NCI-H2029 (cell line): ENCODE measurements at places on chromosomes 13 and 19.

DNA sequence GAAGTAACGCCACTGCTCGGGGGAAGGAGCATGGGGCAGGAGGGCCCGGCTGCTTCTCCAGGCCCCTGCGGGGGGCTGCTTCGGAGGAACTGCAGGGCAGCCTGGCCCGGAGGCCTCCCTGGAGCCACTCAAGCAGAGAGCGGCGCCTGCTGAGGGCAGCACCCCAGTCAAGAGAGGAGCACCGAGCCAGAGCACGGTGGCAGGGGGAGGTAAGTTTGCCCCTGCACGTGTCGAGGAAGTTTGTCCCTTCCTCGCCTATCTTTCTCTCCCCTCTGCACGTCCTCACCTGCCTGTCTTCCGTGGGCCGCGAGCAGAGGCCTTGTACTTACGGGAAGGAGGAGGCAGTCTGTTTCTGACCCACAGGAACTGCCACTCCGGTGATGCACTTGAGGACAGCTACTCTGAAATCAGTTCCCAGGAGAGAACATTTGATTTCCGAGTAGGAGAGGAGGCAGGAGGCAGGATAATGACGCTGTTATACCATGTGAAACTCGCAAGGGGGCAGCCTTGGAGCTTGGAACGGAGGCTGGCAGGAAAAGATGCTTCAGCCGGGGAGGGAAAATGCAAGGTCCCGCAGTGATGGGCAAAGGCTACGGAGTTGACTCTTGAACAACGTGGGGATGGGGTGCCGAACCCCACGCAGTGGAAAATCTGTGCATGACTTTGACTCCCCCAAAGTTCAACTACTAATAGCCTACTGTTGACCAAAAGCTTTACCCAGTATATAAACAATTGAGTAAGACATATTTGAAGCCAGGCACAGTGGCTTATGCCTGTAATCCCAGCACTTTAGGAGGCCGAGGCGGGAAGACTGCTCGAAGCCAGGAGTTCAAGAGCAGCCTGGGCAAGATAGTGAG is 5.0 kb downstream of the FFAR1 start:
- peak; percentile 68 for DNase-seq

DNA sequence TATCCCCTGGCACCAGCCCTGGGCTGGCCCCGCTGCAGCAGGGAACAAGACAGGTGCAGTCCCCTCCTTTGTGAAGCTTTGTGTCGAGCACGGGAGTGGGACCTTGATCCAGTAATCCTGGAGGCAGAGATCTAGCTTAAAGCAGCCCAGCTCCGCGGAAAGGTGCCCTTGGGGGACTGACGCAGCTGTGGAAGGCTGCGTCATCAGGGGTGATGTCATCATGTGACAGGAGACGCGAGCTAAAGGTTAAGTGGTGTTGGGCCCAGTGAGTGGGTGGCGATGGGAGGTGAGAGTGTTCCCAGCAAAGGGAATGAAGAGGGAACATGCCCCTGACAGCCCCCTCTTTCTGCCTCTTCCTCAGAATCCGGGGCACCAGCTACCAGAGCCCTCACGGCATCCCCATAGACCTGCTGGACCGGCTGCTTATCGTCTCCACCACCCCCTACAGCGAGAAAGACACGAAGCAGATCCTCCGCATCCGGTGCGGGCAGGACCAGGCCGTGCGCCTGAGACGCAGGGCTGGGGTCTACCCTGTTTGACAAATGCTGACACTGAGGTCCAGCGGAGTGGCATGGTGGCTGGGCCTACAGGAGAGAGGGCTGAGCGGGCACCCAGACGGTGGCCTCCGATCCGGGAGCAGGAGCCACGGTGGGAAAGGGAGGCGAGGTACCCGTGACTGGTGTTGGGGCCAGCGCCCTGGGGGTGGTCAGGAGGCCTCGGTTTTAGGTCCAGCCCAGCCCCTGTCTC is 2.6 kb downstream of the LHB start:
- DNase-seq: no peak

DNA sequence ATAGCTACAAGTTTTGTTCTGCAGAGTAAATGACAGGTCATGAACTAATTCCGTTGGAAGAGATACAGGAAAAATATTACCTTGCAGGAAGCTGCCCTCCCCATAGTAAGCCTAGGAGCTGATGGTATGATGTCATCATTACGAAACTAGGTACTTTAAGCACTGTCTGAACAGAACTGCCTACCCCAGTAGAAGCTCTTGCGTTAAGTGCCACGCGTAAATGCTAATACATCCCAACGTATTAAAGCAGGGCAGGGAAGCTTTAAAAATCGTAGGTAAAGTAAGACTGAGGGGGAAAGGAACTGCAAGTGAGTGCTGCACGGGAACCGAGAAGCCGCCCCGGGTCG is 572 bp downstream of the UGGT2 start:
- peak; percentile 2 for DNase-seq

DNA sequence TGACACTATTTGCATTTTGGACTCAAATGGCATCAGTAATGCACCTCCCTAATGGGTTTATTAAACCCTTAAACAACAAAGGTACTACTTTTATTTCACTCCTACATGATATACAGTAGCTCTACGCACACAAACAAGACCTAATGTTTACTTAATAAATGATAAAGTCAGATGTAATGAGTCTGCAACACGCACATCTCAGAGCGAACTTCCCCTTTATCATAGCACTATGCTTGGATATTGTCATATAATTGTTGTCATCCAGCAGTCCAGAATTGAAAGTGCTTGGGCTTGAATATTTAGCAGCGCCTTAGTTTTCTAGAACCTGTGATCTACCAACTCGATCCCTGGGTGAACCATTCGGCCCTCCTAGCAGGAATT is 772 bp downstream of the PARP4 start:
- peak; percentile 1 for DNase-seq

- DNase-seq: peak; percentile 95
These were observed at the start of gene DNASE2 for GRCh38 chr19:12881172-12881808. Gene DNASE2, minus strand, starts transcription at chr19:12881449. Its CDS starts 74 bp downstream, at chr19:12881375.

- no peak for DNase-seq
These were observed 46.1 kb downstream of the HSPH1 start for GRCh38 chr13:31115616-31116015.
